ENCODE measurements at places on chromosomes 1 and 21.

DNA sequence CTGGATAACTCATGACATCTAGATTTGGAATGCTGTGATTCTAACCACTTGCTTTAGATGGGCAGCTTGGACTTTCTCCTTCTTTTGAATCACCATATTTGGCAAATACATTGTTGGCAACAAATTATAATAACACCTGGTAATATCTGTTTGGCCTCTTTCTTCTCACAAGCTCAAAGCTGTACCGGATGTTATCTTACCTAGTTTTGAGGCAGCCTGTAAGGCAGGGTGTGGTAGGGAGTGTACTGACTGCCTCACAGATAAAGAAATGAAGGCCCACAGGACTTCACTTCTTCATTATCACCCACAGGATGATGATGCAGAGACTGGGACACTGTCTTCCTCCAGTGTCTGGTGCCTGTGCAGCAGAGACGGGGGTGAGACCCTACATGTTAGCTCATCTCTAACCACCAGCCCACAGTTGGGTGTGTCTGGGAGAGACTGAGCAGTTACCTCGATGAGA lies 28.5 kb downstream of the TUFT1 start:
- DNase-seq: no peak

GRCh38 chr1:95086949-95087533 lies 14.3 kb upstream of the ALG14 start:
- DNase-seq: no peak

DNA sequence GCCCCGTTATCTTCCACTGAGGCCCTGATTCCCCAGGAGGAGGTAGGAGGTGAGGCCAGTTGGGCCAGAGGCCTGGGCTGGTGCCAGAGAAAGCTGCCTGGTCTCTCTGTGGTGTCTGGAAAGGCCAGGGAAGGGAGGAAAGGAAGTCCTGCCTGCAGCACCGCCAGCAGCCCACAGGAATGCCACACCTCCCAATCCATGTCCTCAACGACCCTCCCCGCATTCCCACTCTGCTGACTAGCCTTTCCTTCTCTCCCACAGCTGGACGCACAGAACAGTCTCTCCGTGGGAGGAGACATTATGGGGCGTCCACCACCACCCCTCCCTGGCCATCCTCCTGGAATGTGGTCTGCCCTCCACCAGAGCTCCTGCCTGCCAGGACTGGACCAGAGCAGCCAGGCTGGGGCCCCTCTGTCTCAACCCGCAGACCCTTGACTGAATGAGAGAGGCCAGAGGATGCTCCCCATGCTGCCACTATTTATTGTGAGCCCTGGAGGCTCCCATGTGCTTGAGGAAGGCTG lies 18.0 kb downstream of the CSF1 start:
- no peak for DNase-seq

- DNase-seq: no peak
These were observed 49.5 kb downstream of the YARS1 start for GRCh38 chr1:32767641-32768040.

GRCh38 chr1:16367258-16367967 lies 371 bp downstream of the SZRD1 start:
- peak; percentile 86 for DNase-seq

DNA sequence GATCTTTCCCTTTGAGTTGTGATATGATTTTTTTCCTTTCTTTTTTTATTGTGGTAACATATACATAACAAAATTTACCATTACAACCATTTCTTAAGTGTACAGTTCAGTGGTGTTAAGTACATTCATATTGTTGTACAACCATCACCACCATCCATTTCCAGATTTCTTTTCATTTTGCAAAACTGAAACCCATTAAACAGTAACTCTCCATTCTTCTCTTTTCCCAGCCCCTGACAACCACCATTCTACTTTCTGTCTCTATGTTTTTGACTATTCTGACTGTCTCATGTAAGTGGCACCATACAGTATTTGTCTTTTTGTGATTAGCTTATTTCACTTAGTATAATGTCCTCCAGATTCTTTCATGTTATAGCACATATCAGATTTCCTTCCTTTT lies 30.3 kb downstream of the CEP350 start:
- no peak for DNase-seq

- DNase-seq: no peak
These were observed 152.3 kb downstream of the NR5A2 start for GRCh38 chr1:200179781-200180160.

DNA sequence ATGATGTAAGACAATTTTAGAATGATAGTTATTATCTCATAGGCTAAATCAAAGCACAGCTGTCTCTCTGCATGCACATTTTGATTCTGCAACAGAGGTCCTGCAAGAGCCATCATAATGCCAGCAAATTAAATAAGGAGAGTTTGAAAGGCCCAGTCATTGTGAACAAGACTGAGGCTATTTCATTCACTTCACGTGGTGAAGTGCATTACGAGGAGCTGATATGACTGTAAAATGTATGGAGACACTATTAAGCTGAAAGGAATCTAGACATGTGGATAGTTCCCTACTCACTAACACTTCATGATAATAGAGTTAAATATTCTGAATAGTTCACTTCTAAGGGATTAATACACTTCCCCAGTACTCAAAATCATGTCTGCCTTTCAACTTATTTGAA lies 299.0 kb downstream of the SMYD3 start:
- no peak for DNase-seq

- DNase-seq: no peak
These were observed 392 bp upstream of the TAGLN2 start for GRCh38 chr1:159925719-159926078.

DNA sequence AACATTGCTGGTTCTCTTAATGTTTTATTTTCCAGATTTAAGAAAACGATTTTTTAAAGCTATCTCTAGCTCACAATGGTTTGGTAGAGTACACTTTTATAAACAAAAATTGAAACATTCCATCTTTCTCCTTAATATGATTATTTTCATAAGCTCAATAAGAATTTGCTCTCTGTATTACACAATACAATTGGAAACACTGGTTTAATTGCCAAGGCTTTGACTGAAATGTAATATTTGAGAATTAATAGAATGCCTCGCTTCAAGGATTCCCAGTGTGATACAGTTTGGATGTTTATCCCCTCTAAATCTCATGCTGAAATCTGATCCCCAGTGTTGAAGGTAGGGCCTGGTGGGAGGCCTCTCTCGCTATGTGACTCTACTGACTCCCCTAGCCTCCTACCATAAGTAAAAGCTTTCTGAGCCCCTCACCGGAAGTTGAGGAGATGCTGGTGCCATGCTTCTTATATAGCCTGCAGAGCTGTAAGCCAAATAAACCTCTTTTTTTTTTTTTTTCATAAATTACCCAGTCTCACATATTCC lies 67.4 kb downstream of the DDAH1 start:
- DNase-seq: no peak
